ENCODE measurements at places on chromosomes 16 and 17.

- no peak for DNase-seq
Observed at GRCh38 chr17:77925831-77926543, 32.5 kb upstream of the TNRC6C start.

DNA sequence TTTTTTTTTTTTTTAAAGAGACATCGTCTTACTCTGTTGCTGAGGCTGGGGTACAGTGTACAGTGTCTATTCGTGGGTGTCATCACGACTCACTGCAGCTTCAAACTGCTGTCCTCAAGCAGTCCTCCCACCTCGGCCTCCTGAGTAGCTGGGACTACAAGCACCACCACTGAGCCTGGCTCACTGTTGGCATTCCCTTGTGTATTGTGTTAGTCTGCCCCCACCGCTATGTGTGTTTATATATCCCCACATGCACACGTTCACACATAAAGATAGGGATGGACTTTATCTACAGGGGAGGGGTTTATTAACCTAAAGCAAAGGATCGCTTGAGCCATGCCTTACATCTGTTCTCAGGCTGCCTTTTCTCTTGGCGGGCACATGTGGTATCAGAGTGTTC, 63.8 kb downstream of the SEC14L1 start:
- no peak for DNase-seq

DNA sequence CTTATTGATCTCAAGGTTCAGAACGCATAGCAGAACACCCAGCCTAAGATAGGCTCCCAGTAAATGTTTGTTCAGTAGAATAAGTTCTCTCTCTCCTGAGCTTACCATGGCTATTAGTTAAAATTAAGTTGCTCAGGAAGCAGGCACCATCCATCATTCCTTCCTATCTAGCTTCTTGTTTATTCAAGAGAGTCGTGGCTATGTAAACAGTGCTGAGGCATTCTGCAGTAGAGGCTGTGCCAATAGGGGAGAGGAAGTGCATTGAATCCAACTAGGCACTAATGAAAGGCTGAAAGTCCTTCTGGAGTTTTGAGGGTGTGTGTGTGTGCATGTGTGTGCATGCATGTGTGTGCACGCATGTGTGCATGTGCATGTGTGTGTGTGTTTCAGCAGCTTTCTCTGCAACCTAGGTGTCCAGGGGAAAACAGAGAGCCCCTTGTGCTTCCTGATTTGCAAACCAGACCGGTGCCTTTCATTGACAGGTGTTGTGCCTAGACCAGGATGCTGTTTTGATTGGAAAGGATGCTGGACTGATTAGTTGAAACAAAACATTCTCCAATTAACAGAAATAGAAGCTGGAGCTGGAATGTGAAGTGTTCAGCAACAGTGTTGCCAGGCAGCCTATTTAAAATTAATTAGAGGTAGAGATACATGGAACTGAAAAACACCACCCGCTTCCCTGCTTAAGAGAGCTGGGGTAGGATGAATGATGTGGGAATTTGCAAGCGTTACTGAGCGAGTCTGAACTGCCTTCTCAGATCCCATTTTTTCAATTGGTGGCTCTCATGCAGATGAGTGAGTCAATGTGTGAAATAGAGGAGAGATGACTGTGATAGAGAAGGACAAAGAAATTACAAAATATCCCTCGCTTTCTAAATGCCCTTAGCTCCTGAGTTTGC, 103.3 kb upstream of the CLEC3A start:
- peak; percentile 55 for DNase-seq

DNA sequence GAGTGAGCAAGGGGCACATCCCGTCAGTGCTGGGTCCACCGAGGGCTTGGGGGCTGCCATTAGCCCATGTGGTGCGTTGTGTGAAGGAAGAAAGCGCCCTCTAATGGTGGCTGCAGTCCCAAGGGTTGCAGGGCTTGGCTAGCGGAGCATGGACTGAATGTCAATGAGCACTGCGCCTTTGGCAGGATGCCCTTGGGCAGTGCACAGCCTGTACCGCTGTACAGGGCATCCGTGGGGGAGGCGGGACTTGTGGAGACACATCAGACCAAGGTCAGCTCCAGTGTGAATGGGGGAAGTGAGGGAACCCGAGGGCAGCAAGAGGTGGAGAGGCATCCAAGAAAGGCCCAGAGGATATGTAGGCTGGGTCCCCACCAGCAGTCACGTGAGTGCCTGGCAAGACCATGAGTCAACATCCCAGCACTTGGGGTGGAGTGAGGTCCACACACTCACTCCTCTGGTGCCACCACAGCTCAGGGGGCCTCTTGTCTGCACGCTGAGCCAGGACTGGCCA, 75.5 kb upstream of the MED9 start:
- DNase-seq, result peak; percentile 11

DNA sequence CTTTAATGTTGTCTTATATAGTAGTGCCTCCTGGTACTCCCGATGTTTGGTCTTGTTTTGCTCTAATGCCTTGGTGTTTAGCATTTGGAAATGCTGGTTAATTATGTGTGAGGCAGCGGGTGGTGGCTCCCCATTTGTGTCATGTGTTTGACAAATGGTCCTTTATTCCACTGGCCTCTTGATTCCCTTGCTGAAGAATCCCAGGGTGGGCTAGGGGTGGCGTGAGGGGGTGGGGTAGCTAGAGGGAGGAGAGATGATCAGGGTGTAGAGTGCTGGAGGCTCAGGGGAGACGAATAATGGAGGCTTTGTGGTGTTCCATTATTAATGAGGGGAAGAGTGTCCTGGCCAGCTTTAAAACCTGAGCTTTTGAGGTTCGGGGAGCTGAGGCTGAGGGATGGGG, 5.4 kb downstream of the DYNLL2 start:
- DNase-seq, result no peak

GRCh38 chr17:59381716-59382570, 50.5 kb downstream of the YPEL2 start:
- DNase-seq, result no peak

DNA sequence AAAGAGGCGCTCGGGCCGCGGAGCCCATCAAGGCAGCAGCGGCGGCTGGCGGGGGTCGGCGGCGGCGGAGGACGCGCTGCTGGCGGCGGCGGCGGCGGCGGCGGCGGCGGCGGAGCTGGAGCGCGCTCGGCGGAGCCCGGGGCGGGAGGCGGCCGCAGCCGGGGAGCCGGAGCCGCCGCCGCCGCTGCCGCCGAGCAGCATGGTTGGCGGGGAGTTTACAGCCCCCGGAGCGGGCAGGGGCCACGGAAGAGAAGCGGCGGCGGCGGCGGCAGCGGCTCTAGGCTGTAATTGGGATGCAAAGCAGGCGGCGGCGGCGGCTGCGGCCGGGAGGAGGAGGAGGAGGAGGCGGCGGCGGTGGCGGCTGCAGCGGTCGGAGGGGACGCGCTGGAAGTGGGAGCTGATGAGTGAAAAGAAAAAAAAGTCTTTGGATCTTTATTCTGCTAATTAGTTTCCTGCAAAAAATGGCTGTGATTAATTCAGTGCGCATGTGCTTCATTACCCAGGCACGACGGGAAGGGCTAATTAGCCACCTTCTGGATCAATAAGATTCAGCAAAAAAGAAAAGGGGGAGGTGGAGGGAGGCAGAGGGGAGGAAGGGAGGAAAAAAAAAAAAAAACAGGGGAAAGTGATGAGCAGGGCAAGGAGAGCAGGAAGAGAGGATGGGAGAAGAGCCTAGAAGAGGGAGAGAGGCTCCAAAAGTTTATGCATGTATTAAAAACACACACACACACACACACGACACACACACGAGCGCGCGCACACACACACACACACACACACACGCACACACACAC, 10.9 kb upstream of the ZFHX3 start:
- DNase-seq, result peak; percentile 80

GRCh38 chr16:75105306-75106061, 11.1 kb downstream of the LDHD start:
- DNase-seq, result peak; percentile 11

- no peak for DNase-seq
Observed at GRCh38 chr17:75557075-75557851, 30.3 kb upstream of the MYO15B start.

DNA sequence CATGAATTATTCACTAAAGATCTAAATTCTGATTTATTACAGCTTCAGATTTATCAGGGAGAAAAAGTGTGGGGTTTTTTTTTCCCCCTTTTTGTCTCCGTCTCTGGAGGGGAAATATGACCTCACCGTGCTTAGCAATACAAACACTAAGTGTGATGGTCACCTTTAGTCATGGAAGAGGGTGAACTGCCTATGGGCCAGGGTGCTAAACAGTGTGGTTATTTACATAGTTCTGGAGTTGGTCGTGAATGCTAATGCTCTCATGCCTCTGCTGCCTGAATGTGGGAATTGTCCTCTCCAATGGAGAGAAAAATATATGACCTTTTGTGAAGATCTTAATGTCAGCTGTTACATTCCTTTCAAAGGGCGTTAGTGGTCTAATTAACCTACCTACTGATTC, 44.8 kb upstream of the MSI2 start:
- DNase-seq, result peak; percentile 11

DNA sequence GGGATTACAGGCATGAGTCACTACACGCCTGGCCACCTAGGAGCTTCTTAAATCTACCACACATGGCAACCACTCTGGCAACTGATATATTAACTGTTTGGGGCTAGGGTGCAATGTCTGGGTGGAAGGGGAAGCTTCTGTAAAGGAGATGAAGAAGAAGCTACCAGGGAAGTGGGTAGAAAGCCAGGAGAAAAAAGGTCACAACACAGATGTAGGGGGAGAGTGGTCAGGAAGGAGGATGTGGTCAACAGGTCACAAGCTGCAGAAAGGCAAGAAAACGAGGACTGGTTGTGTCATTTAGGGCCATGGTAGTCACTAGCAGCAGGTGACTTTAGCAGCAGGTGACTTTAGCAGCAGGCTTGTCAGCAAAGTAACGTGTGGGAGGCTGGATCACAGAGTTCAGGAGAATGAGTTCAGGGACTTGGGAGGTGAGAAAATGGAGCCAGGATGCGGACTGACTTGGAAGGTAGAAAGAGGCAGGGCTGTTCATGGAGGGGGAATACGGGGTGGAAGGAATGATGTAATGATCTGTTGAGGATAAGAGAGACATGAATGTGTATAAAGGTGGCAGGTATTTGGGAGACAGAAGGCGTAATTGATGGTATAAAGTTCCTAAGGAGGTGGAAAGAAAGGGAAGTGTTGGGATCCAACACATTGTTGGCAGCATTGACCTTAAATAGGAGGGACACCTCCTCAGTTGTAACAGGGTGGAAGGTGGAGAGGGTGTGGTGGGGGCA, 16.3 kb upstream of the WFIKKN2 start:
- DNase-seq, result no peak

DNA sequence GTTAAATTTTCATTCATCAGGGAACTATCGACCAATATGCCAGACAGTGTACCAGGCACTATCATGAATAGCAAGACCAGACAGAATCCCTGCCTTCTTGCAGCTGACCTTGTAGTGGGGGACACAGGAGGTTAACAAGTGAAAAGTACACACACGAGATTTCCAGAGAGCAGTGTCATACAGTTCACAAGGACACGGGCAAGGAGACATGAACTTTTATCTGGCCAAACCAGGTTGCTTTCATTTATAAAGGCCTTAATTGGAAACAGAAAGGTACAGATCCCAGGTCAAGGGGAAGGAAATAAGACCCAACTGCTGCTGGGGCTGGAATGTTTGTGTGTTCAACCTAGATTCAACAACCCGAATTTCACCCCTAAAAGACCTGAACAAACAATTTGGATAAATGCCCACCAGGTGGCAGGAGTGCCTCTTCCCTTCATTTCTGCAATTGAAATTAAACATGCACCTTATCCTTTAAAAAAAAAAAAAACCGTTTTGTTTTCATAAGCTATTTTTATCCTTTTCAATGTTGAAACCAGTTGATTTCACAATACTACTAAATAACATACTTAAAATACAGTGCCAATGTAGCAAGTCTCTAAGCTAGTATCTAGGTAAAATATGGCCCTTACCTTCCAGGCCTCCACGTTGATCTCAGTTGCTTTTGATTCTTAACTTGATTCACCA, 65.9 kb downstream of the EMP2 start:
- DNase-seq, result peak; percentile 26

- DNase-seq, result no peak
Observed at GRCh38 chr17:68821860-68822696, 133.1 kb downstream of the ABCA8 start.

GRCh38 chr17:49521088-49521450, 26.0 kb downstream of the NGFR start:
- DNase-seq, result no peak

DNA sequence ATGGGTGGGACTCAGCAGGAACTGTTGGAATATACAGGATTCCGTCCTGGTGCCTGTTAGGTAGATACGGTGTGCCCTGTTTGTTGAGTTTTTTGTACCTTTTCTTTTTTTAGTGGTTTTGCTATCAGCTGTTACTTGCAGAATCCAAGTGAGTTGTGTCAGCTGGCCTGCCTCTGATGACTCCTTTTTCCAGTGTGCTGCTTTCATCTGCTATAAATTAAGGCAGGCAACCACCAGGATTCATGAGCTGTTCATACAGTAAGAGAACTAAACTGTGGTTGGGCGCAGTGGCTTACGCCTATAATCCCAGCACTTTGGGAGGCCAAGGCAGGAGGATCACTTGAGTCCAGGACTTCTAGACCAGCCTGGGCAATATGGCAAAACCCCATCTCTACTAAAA, 79.9 kb downstream of the WNT3 start:
- no peak for DNase-seq

DNA sequence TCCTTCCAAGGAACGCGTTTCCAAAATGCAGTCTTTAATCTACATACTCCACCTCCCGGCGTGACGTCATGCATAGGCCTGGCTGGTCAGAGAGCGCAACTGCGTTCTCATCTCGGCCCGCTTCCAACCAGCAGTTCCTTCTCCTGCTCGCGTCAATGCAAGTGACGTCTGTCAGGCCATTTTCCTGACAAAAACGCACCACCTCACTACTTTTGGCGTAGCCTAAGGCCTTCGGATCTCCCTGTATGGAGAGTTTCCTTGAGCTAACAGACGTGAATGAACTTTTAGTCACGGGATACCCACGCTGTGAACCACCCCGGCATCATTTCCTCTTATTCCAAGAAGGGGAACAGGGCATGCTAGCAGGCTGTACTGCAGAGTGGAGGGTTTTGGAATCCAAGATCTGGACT, 25.0 kb downstream of the TEX14 start:
- no peak for DNase-seq

DNA sequence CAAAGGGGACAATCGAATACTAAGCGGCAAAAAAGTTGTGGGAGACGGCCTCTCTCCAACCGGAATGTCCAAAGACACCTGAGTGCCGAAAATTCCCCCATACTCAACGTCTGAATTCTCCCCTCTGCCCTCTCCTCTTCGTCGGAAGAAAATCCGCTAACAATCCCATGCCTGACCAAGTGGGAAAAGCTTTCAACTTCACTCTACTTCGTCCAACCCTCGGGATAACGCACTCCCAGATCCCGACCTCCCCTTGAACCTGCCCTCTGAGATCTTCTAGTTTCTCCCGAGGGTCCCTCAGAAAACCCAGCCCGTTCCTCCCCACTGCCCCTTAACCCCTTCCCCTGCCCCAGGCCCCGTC, 961 bp downstream of the AMFR start:
- DNase-seq, result no peak

- no peak for DNase-seq
Observed at GRCh38 chr17:72587156-72587555, 466.3 kb downstream of the SOX9 start.

GRCh38 chr16:47920709-47921108, 235.1 kb downstream of the ABCC12 start:
- no peak for DNase-seq

- no peak for DNase-seq
Observed at GRCh38 chr16:13401641-13402040, 500.2 kb downstream of the SHISA9 start.

All from NCI-H146 (cell line).